ENCODE measurements at places on chromosomes 2 and 18.

DNA sequence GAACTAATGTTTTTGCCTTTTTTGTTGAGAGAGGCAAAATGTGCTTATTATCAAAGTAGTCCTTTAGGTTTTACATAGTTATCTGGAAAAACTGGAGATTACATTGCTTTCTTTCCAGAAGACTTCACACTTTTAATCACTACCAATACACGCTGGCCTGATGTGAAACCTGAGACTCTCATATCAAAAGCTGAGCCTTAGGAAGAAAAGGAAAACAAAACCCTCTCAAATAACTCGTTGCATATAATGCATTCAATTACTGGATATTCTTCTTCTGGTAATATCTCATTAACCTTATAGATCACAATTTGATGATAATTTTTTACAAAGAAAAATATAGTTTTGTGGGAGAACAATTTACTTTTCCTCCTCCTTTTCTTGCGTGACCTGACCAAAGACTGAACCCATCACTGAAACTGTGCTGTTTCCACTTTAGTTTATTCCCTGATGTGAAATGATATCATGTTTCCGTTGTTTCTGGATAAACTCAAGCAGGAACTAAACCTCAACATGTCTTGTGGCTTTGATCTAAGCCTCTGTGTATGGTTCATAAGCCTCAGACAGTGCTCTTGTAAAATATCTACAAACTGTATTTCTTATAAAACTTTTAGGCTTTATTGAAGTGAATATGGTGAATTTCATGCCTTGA is 332.4 kb downstream of the GULP1 start:
- DNase-seq = peak; percentile 13

- DNase-seq = no peak
These were observed 4.5 kb downstream of the HAAO start for GRCh38 chr2:42787788-42788477.

DNA sequence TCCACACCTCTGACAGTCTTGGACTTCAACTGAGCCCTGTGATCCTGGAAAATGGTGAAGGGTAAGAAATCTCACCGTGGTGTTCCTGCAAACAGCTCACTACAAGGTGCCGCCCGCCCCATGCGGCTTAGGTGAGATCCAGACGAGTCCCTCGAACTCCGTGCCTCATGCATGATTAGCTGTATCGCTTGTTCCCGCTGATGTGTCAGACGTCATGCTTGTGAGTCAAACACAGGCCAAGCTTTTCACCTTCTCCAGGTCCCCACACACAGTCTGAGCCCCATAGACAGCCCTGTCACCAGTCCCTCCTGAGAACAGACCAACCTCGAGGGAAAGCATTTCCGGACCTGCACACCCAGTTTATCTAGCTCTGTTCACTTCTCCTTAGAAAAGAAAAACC is 740.5 kb downstream of the GALR1 start:
- no peak for DNase-seq

DNA sequence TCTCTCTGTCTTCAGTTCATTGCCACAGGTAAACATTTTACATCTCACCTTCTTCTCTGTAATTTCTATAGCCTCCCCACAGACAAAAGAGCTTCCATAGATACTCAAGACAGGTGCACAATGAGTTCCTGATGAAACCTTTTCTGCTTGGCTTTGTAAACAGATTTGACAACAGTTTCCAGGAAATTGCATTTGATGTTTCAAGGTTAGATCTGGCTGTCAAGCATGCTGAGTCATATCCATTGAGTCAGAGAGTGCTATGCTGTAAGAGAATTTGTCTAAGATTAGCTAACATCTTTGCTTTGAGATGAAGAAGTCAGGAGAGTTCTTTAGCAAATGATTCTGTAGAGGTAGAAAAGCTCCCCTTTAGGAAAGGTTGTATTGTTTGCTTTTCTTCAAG is 40.6 kb upstream of the MAP2 start:
- peak; percentile 17 for DNase-seq

DNA sequence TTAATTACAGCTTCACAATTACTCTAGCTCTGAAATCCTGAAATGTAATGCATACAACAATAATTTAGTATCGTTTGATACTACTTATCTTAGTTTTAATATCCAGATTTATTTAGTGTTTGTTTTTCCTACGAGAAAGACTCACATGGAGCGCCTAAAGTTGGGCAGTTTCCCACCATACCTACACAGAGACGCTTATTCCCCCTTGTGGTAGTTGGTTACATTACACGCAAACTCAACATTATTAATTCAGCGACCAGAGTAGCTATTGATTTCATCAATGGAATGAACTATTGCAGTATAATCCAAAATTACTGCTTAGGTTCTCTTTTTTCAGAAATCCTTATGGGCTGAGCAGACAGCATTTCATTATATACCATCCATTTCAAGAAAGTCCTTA is 164.0 kb upstream of the REG3G start:
- no peak for DNase-seq

GRCh38 chr2:125224830-125225229 is 1199.7 kb downstream of the CNTNAP5 start:
- DNase-seq = no peak

DNA sequence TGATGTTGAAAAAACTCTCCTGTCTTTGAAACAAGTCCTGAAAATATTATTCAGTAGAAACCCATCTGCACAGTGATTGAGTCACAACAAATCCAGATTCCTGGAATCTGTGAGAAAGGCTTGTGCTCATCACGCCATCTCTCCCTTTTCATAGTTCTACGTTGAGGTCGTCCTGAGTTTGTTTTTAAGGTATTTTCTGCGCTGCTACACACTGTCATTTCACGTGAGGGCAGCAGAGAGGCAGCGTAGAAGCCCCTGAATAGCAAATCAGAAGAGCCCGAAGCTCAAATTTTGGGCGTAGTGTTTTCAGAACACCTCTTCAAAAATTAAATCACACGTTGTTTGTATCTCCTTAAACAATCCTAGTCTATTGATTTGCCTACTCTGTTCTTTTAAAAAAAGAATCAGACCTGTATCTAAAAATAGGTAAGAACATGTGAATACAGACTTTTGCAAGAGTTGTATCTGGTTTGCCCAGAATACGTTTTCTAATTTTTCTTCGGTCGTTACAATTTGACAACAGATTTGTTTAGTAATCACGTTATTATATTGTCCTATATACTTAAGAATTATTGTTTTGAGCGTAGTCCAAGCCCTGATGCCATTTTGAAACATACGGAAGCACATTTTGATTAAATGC is 61.6 kb upstream of the SLC38A11 start:
- DNase-seq = no peak

GRCh38 chr2:132664096-132664495 is 5.9 kb downstream of the LYPD1 start:
- no peak for DNase-seq

DNA sequence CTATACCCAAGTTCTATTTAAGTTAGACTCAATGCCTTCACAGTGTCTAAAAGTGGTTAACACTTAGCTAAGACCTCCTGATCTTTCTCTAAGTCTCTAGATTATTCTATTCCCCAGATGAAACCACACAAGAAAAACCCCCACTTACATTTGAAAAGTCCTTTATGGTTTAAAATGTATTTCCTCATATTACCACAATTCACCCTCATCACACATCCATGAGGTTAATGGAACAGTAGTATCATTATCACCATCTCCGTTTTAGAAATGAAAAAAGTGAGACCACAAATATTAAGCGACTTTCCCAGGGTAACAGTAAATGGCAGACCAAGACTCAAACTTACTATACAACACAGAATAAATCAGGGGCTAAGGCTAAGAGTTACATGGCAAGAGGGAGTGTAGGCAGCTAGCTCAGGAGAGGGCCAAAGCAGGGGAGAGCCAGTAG is 28.6 kb downstream of the EPG5 start:
- DNase-seq = no peak

DNA sequence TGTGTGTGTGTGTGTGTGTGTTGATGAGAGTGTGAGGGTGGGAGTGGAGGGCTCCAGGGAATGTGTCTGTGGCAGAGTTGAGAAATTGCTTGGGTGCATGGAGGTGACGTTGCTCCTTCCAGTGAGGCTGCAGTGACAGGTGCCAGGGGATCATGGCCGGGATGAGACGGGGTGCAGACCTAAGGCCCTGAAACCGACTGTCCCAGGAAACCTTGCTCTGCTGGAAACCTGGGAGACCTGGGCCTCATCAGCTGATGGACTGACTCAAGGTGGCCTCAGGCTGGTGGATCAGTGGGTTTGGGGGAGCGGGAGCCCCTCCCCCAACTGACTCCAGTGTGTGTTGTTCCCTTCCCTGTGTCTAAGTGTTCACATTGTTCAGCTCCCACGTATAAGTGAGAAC is 56.6 kb downstream of the INHBB start:
- DNase-seq = no peak

- no peak for DNase-seq
These were observed 2.9 kb downstream of the ITPRID2 start for GRCh38 chr2:181894381-181894780.

DNA sequence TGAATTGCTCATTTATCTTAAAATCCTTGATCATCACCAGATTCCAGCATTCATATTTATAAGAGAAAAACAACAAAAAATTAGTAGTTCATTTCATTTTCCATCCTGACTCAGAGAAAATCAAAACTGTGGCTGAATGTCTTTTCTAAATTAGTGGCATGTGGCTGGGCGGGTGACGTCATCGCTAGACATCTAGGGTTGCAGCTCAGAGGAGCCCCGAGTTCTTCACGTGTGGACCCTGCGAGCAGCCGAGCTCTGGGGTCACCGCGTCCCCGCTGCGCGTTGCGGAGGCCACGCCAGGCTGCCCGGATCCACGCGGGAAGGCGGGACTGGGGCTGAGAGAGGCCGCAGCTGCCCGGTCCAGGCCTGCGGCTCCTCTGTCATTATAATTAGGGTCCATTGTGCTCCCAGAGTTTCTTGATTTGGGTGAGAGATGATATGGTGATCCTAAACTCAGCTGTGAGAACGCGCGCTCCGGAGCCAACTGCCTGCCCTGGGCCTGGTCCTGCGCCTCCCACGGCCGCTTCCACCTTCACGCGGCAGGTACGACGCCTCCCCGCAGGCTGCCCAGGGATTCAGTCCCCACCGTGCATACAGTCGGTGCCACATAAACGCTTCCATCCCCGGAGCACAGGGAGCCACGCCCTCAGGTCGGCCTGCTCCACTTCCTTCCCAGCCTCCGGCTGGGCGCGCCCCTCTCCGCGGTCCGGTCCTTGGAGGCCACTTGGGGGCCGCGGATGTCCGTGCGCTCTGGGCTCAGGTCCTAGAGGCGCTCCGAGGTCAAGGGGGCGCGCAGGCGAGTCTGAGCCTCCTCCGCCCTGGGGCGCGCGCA is 56.5 kb downstream of the TMEM18 start:
- no peak for DNase-seq

GRCh38 chr18:49177812-49178211 is 227.0 kb upstream of the SMAD7 start:
- DNase-seq = no peak

DNA sequence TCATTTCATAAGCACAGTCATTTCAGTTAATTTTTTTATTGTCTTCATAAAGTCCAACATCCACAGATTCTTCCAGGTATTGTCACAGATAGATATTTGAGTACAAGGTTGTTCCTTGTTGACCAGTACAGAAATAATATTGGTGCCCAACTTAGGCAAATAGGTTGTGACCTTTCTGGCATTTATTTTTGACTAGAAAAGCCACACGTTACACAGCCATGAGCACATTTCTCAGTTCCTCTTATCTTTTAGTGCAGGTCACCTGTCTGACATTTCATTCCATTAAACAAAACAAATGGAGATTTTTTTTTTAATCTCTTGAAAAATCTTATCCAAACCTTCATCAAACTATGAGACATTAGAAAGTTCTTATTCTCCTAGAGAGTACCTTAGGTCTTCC is 428.8 kb downstream of the ZNF521 start:
- no peak for DNase-seq

- DNase-seq = no peak
These were observed 11.9 kb upstream of the TET3 start for GRCh38 chr2:73972846-73973245.

DNA sequence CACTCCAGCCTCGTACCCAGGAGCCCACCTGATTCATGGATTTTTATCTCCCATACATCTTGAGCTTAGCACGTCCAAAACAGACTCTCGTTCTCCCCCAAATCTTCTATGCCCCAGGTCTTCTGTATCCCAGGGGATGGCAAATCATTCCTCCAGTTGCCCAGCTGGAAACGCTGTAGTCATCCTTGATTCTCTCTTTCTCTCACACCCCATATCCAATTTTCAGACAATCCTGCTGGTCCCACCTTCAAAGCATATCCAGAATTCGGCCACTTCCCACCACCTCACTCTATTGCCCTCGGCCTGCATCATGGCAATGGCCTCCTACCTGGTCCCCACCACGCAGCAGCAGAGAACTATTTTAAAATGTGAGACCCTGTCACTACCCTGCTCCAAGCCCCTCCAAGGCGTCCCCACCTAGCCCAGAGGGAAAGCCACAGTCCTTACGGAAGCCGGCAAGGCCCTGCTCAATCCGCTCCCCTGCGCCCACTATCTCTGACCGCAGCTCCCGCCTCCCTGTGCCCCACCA is 1.4 kb upstream of the GRHL1 start:
- DNase-seq = no peak

GRCh38 chr18:23580677-23581367 is 5.5 kb downstream of the NPC1 start:
- DNase-seq = no peak

- no peak for DNase-seq
These were observed 61.4 kb downstream of the SLC4A3 start for GRCh38 chr2:219688560-219689445.

- DNase-seq = no peak
These were observed 19.5 kb downstream of the SIGLEC15 start for GRCh38 chr18:45844938-45845337.

- no peak for DNase-seq
These were observed 4.1 kb downstream of the ZEB2 start for GRCh38 chr2:144515696-144516410.

DNA sequence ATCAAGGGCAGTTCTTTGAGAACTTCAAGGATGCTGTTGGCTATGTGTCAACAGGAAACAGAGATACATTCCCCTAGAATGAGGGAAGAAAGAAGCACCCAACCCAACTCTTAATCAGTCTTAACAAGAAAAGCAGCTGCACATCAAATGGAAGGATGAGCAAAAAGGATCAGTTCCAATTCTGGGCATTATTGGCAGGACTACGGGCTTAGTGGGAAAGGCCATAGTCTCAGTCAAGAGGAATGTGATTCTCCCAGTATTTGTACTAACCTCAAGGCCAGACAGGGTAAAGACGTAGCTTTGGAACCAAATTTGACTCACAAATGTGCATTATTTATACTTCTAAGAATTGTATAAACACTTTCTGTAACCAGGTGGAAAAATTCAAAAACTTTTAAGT is 18.2 kb downstream of the BMP10 start:
- no peak for DNase-seq

DNA sequence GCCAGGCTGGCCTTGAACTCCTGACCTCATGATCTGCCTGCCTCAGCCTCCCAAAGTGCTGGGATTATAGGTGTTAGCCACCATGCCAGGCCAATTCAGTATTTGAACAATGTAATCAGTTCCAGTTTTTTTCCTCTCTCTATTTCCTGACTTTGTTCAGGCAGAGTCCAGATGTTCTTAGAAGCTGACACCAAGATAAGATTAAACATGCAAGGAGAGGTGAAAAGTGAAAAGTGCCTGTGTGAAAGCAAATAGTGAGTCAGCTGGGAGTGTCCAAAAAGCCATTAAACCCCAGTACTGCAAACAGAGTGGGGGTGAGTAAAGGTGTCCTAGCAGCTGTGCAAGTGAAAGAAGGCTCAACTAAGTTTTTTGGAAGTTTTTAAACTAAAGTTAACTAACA is 231.5 kb downstream of the PTH2R start:
- DNase-seq = no peak

GRCh38 chr2:219868635-219869034 is 241.2 kb downstream of the SLC4A3 start:
- no peak for DNase-seq

- no peak for DNase-seq
These were observed 9.8 kb upstream of the ZNF397 start for GRCh38 chr18:35231052-35231451.
